ENCODE measurements at places on chromosomes 6 and 20.

GRCh38 chr6:115514656-115515055 is 546.0 kb downstream of the FRK start:
- H3K27me3 ChIP-seq = no peaks in the 10 kb centered on the region
- no peaks in the 10 kb centered on the region for H3K36me3 ChIP-seq
- H3K4me1 ChIP-seq = no peaks in the 10 kb centered on the region
- DNase-seq = no peak
- H3K4me3 ChIP-seq = no peak overlapping the region
- H3K27ac ChIP-seq = no peak overlapping the region

DNA sequence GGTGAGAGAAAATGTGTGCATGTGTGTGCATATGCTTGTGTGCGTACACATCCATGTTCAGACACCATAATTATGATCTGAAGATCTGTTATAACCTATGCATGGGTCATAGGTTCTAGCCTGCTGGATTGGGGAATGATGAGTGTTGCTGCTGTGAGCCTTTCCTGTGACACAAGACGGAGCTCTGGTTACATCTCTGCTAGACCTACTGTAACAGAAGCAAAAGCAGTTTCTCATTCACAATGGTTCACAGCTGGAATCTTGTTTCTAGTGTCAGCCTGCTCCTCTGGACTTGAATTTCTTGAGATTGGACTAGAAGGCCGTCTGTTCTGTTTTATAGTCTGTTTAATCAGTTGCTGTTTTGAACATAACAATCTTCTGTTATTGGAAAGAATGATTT is 40.1 kb downstream of the DEFB114 start:
- H3K27me3 ChIP-seq = no peaks in the 10 kb centered on the region
- DNase-seq = no peak
- no peaks in the 10 kb centered on the region for H3K36me3 ChIP-seq
- no peaks in the 10 kb centered on the region for H3K4me1 ChIP-seq
- no peak overlapping the region for H3K4me3 ChIP-seq
- no peak overlapping the region for H3K27ac ChIP-seq

DNA sequence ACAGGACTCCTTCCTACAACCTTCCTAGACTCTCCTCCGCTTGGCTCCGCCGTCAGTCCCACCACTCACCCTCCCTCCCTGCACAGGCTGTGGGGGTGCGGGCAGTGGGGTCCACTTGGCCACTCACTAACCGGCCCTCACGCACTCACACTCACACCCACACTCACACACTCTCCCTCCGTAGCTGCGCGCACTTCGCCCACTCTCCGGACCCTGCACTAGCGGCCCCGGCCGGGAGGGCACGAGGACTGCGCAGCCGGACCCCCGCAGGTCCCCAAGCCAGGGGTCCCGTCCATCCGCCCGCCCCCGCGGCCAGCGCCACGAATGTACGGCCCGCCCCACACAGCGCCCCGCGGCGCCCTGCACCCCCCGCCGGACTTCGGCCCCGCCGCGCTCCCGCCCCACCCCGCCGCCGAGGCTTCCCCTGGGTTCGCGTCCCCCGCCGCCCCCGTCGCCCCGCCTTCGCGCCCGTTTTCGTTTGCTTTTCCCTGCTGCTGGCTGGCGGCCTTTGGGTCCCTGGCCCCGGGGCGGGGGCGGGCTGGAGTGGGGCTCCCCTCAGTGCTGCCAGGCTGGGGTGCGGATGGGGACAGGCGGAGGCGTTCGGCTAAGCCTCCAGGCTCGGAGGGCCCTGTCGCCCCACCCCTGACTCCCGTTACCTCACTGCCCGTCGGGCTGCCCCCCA is 23.0 kb upstream of the SLC22A7 start:
- peak overlapping the region; percentile 37 for H3K4me3 ChIP-seq
- peaks cover 54% of the 10 kb centered on the region for H3K27me3 ChIP-seq
- peak; percentile 33 for DNase-seq
- H3K27ac ChIP-seq = no peak overlapping the region
- H3K4me1 ChIP-seq = peaks cover 21% of the 10 kb centered on the region

GRCh38 chr20:672963-673602 is 2.5 kb downstream of the SCRT2 start:
- DNase-seq = no peak
- peaks cover 12% of the 10 kb centered on the region for H3K4me1 ChIP-seq
- peaks cover 3% of the 10 kb centered on the region for H3K36me3 ChIP-seq
- no peak overlapping the region for H3K27ac ChIP-seq
- H3K4me3 ChIP-seq = no peak overlapping the region

DNA sequence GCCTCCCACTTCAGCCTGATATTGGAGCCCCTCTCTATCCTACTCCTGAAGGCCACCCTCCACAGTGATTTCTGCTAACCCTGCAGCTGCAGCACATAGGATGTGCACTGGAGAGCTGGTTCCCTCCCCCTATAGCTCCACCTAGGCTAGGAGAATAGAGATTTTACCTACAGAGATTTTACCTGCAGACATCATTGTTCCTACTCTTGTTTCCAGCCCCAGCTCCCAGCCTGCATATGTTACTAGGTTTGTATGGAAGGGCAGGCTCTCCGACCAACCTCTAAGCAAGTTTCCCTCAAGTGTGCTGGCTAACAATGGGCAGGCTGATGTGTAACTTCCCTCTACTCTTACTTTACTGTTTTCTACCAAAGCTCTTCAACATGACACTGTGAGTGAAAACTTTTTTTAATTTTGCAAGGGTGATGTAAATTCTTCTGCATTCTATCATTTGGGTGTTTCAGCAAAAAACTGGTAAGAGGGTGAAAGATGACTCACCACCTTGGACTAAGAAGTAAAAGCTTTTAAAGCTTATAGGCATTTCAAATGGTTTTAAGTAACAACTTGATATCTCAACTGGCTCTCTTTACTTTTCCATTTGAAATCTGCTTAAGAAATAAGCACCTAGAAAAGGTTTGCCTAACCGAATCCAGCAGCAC is 106.8 kb downstream of the CDK19 start:
- no peak overlapping the region for H3K4me3 ChIP-seq
- H3K4me1 ChIP-seq = no peaks in the 10 kb centered on the region
- no peaks in the 10 kb centered on the region for H3K27me3 ChIP-seq

- no peaks in the 10 kb centered on the region for H3K36me3 ChIP-seq
- no peak for DNase-seq
- H3K27me3 ChIP-seq = no peaks in the 10 kb centered on the region
These were observed 374.1 kb downstream of the BCKDHB start for GRCh38 chr6:80480421-80481157.

DNA sequence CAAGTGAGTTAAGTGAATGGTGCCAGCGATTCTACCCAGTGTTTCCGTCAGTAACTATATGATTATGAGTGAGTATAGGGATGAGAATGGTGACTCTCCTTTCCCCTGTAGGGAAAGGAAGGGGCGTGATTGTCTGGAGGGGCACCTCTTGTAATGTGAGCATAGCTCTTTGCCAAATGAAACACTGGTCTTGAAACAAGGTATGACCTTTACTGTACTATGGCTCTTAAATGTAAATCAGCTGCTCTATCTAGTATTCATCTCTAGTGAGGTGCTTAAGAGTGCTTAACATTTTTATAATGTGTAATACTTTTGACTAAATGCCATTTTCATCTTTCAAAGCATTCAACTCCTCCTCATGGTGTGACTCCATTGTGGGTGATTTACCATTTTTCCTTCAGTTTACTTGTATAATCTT is 11.0 kb downstream of the PANK2 start:
- H3K4me3 ChIP-seq = no peak overlapping the region
- H3K36me3 ChIP-seq = peaks cover 33% of the 10 kb centered on the region
- peak overlapping the region; percentile 9 for H3K27ac ChIP-seq
- H3K4me1 ChIP-seq = peaks cover 76% of the 10 kb centered on the region
- DNase-seq = no peak

- DNase-seq = no peak
- peaks cover 10% of the 10 kb centered on the region for H3K27me3 ChIP-seq
- no peak overlapping the region for H3K27ac ChIP-seq
- peaks cover 5% of the 10 kb centered on the region for H3K4me1 ChIP-seq
- H3K36me3 ChIP-seq = no peaks in the 10 kb centered on the region
- no peak overlapping the region for H3K4me3 ChIP-seq
These were observed 55.5 kb downstream of the RIOK1 start for GRCh38 chr6:7445101-7445500.

- H3K4me3 ChIP-seq = no peak overlapping the region
- no peaks in the 10 kb centered on the region for H3K27me3 ChIP-seq
- H3K27ac ChIP-seq = no peak overlapping the region
- no peaks in the 10 kb centered on the region for H3K36me3 ChIP-seq
- no peak for DNase-seq
These were observed 661.7 kb downstream of the KIF16B start for GRCh38 chr20:15911581-15911980.

DNA sequence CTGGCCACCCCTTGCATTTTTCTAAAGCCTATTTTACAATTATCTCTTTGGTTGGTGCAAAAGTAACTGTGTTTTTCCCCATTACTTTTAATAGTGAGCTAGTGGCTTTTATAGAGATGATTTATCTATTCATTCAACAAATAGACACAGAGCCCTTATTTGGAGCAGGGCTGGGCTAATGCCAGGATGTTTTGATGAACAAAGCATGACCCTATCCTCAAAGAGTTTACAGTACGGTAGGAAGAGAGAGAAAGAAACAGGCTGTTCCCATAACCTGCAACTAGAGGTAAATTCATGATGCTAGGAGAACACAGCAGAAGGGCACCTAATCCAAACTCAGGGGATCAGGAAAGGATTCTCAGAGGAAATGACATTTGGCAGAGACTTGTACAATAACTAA is 37.3 kb upstream of the UST start:
- peaks cover 11% of the 10 kb centered on the region for H3K4me1 ChIP-seq
- H3K36me3 ChIP-seq = peaks cover 8% of the 10 kb centered on the region
- H3K27me3 ChIP-seq = no peaks in the 10 kb centered on the region
- H3K4me3 ChIP-seq = no peak overlapping the region
- DNase-seq = no peak
- H3K27ac ChIP-seq = no peak overlapping the region

GRCh38 chr6:11758878-11759277 is 19.7 kb downstream of the ADTRP start:
- no peaks in the 10 kb centered on the region for H3K36me3 ChIP-seq
- H3K27ac ChIP-seq = no peak overlapping the region
- H3K27me3 ChIP-seq = no peaks in the 10 kb centered on the region

- no peaks in the 10 kb centered on the region for H3K4me1 ChIP-seq
- H3K27ac ChIP-seq = no peak overlapping the region
- no peaks in the 10 kb centered on the region for H3K27me3 ChIP-seq
- H3K4me3 ChIP-seq = no peak overlapping the region
These were observed 103.8 kb downstream of the PKHD1 start for GRCh38 chr6:51983564-51983963.

Data from activated CD4-positive, alpha-beta memory T cell treated with anti-CD3 and anti-CD28 coated beads, Interleukin-2, amount 10 ng/mL, durations not matched to agents 7 days and 5 days (primary cell).